Skeletal muscle tissue (tissue), 5 donors: ENCODE measurements at places on chromosomes 16 and 17. TPM values are rescaled to one million over a fixed set of nuclear protein-coding genes. Genes with fewer than 3 reads are reported as not detected.

RNF43 gene
- not detected for total RNA-seq

ZNF174 gene
- 8.9 TPM for total RNA-seq

C16orf92 gene
- total RNA-seq, result not detected

TM4SF5 gene
- not detected for total RNA-seq

SOX9 gene
- total RNA-seq, result 6.3 TPM

SLC12A3 gene
- not detected for total RNA-seq

ZNF750 gene
- not detected for total RNA-seq

CCL18 gene
- not detected for total RNA-seq

HAS3 gene
- total RNA-seq, result under 0.01 TPM

REXO5 gene
- total RNA-seq, result 5.2 TPM

KRT15 gene
- total RNA-seq, result not detected

KRTAP2-3 gene
- total RNA-seq, result not detected

GALR2 gene
- total RNA-seq, result not detected

ACSM5 gene
- total RNA-seq, result 0.52 TPM

PIK3R6 gene
- total RNA-seq, result 0.52 TPM

TPPP3 gene
- 135 TPM for total RNA-seq

CYGB gene
- 8.9 TPM for total RNA-seq

CFAP20 gene
- 47.5 TPM for total RNA-seq

KRTAP2-2 gene
- total RNA-seq, result not detected

MYADML2 gene
- total RNA-seq, result 16.7 TPM

MYL11 gene
- total RNA-seq, result 12,119 TPM

TP53TG3C gene
- not detected for total RNA-seq

PRAC2 gene
- total RNA-seq, result not detected
